H54 (cell line): ENCODE measurements at places on chromosomes 3 and 15.

GRCh38 chr15:72737723-72738122, 45.8 kb downstream of the ADPGK start:
- DNase-seq: no peak

- DNase-seq: no peak
Observed at GRCh38 chr3:172270557-172271166, 177.6 kb downstream of the GHSR start.

- DNase-seq: no peak
Observed at GRCh38 chr3:114380233-114380651, 86.4 kb downstream of the TIGIT start.

DNA sequence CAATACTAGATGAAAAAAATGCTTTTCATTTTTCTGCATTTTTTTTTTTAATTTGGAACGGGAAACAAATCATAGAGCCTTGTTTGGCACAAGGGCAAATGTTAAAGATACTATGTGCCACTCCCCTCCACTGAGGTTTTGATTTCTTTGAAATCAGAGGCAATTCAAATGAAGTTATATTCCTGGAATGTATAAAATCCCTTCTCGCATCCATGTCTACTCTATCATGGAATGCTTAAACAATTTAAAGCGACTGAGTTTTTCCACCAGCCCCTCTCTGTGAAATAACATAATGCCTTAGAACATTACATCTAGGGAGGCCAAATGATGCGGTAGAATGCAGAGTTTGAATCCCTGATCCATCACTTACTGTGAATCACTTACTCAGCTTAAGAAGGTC, 69.7 kb downstream of the FMN1 start:
- no peak for DNase-seq

DNA sequence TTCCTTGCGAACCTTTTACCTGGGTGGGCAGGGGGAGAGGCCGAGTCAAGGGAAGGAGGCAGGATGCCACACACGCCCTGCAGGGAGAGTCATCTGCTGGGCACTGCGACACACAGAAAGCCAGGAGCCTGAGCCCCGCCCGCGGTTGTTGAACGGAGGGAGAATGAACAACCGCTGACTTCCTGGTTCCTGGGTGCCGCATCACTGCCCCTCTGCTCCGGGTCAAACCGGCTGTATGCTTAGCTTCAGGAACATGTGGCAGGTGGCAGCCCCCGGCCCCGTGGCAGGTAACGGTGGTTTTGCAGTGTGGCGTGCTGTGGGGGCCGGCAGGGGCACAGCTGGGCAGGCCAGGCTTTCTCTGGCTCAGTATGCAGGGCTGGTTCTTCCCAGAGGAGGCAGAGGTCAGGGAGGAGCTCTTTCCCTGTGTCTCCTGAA, 33.4 kb downstream of the APBA2 start:
- DNase-seq: no peak
